Activated naive CD8-positive, alpha-beta T cell treated with anti-CD3 and anti-CD28 coated beads for 36 hours (primary cell): ENCODE measurements at places on chromosomes 16 and 17. TPM values are rescaled to one million over a fixed set of nuclear protein-coding genes. Genes with fewer than 3 reads are reported as not detected.

DNA sequence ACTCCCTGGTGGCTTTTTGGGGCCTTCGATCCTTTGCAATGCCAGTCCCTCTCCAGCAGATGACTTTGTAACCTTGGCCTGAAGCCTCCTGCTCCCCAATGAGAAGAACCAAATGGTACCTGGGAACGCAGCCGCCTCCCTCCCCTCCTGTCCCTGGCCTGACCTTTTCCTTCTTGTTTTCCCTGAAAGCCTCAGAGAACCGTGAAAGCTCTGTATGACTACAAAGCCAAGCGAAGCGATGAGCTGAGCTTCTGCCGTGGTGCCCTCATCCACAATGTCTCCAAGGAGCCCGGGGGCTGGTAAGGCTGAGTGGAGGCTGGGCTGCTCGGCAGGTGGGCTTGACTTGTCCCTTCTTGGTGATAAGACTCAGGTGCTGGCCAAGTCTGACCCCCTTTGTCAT is 88.0 kb downstream of the SDR42E1 start:
- H3K27me3 ChIP-seq: no peaks in the 10 kb centered on the region
- H3K4me1 ChIP-seq: no peaks in the 10 kb centered on the region
- DNase-seq: no peak
- H3K4me3 ChIP-seq: no peak overlapping the region
- no peak overlapping the region for H3K27ac ChIP-seq
- no peaks in the 10 kb centered on the region for H3K36me3 ChIP-seq

DNA sequence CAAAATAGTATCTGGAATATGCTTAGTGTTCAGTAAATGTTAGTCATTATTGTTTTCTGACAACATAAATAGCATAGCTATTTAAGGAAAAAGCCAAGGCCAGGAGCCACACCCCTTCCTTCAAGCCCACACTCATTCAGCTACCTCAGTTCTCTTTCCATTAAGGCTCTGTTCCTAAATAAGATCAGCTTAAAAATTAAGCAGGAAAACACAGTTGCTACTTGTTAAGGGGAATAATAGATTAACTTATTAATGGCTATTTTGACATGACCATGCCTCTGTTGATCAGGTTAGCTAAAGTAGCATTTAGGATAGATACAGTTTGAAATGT is 158.1 kb downstream of the CHD9 start:
- H3K27me3 ChIP-seq: no peaks in the 10 kb centered on the region
- H3K4me1 ChIP-seq: peaks cover 17% of the 10 kb centered on the region
- DNase-seq: no peak
- no peak overlapping the region for H3K27ac ChIP-seq

DNA sequence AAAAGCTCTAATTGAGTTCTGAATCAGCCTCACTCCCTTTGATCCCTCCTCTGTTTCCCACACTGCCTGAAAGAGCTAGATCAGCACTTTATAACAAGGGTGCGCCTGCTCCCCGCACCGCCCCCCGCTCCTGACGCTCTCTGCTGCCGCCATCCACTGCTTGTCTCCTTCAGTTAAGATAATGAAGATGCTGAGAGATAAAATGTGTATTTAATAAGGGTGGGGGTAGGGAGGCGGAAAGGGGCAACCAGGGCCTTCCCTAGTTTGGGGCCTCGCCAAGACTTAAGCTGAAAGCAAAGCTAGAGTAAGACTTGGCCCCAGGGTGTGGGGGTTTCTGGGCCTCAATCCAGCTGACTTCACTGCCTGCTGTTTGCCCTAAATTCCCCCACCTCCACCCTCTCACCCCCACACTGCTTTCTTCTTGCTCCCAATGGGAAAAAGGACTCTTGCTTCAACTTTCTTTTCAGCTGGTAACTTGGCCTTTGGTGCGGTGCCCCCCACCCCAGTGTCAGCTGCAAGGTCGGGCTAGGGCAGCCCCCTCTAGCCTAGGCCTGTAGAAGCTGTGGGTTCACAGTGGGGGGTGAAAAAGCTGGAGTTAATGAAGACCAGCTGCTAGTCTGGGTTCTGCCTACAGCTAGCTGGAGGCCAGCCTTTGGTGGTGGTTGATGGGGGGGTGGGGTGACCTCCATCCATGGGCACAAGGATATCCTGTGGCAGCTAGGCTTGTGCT is 1.8 kb upstream of the RARA start:
- no peak for DNase-seq
- peaks cover 25% of the 10 kb centered on the region for H3K36me3 ChIP-seq
- H3K4me1 ChIP-seq: peaks cover 54% of the 10 kb centered on the region
- H3K27me3 ChIP-seq: no peaks in the 10 kb centered on the region

DNA sequence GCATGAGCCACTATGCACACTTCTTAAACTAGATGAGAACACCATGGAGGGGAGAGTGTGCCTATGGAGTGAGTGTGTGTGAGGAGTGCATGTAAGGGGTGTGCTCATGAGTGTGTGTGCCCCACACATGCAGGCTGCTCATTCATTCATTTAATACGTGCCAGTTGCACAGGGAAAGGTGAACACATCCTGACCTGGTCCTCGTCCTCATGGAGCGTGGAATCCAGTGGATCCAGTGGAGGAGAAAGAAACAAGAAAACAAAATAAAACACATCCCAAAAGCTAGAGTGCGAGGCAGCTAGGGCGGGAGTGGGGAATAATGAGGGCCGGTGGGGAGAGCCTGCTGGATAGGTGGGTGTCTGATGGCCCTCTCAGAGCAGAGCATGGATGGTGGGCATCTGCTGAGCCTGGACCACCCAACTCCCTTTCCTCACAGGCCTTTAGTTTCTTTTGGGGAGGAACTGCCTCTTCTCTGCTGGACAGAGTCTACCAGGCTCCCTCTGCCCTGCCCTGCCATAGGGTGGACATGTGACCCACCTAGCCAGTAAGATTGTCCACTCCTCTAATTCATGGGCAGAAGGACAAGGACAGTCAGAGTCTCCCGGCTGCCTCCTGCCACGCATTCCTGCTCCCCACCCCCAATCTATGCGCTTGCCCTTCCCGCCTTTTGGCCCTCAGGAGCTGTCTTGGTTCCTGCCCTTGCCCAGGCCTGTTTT is 204.3 kb downstream of the RAB11FIP4 start:
- H3K4me1 ChIP-seq: peaks cover 3% of the 10 kb centered on the region
- H3K4me3 ChIP-seq: no peak overlapping the region
- DNase-seq: no peak
- H3K36me3 ChIP-seq: no peaks in the 10 kb centered on the region
- H3K27ac ChIP-seq: no peak overlapping the region

DNA sequence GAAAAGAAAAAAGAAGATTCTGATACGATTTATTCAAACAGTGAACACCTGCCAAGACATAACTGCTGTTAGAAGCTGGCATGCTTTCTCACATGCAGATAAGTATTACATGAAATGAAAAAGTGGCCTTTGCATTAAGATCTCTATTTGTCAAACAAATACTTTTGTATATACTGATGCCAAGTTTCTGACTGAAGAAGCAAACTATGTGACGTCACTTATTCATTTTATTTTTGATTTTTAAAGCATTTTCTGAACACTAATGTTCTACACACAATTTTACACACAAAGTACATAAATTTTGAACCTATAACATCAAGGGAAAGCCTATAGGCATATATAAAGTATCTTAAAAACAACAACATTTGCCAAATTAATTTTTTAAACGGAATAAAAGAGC is 153.8 kb downstream of the CEP112 start:
- H3K4me3 ChIP-seq: no peak overlapping the region
- H3K36me3 ChIP-seq: no peaks in the 10 kb centered on the region
- H3K27me3 ChIP-seq: no peaks in the 10 kb centered on the region
- no peak overlapping the region for H3K27ac ChIP-seq
- DNase-seq: no peak
- H3K4me1 ChIP-seq: no peaks in the 10 kb centered on the region

GRCh38 chr17:77003699-77004098 is 135.5 kb downstream of the MGAT5B start:
- DNase-seq: no peak
- H3K4me3 ChIP-seq: no peak overlapping the region
- H3K4me1 ChIP-seq: peaks cover 6% of the 10 kb centered on the region
- no peak overlapping the region for H3K27ac ChIP-seq

DNA sequence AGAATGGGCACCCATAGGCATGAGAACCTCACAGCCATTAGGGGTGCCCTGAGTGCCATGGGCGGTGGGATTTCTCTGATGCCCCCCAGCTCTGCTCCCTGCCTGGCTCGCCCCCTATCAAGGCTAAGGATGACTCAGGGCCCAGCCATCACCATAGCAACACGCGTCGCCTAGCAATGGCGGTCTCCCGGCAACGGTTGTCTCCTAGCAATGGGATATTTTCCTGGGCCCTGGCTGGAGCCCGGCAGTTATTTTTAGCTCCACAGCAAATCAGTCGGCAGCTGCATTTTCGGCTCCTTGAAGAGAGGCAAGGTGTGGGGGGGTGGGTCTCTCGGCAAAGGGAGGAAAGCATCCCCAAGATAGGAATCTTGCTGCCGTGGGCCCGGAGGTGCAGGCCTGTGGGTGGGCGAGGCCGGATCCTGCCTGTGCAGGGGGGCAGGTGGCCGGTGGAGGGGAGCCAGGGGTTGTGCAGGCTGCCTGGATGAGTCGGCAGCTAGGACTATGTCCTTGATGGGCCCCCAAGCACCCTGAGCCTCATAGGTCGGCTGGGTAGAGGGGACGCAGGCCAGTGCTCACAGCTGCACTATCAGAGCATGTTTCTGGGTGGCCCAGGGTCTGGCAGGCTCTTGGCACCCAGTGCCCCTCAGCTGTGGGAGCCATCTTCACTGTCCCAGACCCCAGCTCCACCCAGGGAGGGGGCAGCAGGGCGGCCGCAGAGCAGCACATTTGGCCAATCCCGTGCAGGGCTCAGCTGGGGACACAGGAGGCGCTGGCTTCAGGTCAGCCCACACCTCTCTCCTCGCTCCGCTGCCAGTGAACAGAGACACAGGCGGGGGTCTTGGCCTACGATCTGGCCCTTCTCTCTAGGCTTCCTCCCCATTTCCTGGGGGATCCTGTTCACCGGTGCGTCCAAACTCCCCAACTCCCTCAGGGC is 4.2 kb upstream of the FBXL16 start:
- H3K27ac ChIP-seq: no peak overlapping the region
- no peak overlapping the region for H3K4me3 ChIP-seq
- H3K36me3 ChIP-seq: no peaks in the 10 kb centered on the region
- DNase-seq: no peak
- peaks cover 62% of the 10 kb centered on the region for H3K27me3 ChIP-seq
- peaks cover 5% of the 10 kb centered on the region for H3K4me1 ChIP-seq

DNA sequence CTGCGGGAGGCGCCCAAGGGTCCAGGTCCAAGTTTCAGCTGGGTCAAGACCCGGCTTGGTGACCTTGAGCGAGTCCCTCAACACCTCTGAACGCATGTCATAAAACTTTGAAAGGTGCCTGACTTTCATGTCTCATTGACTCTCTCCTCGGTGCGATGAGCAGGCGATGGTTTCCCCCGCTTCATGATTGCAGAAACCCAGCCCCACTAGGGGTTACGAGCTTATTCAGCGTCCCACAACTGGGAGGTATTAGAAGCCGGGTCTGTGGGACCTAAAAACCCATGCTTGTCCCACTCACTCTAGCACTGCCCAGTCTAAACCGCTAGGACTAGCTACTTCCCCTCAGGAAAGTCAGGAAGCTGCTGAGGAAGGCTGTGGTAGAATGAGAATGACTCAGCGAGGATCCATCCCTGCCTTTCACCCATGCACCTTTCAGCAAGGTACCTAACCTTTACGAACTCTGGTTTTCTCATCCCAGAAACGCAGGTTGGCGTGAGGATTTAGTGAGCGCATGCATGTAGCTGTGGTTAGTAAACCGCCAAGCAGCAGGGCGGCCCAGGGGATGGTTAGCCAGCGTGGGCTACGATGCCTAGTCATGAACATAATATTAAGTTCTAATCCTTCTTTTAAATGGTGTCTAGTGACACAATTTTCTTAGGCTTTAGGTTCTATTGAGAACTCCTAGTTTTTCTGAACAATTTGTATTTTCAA is 26.2 kb upstream of the RFFL start:
- peaks cover 48% of the 10 kb centered on the region for H3K4me1 ChIP-seq
- peak overlapping the region; percentile 96 for H3K27ac ChIP-seq
- H3K36me3 ChIP-seq: peaks cover 2% of the 10 kb centered on the region
- H3K27me3 ChIP-seq: no peaks in the 10 kb centered on the region
- peak overlapping the region; percentile 83 for H3K4me3 ChIP-seq
- DNase-seq: peak; percentile 36

The MT4 gene
- not detected for total RNA-seq

The DYNLL2 gene
- 33.5 TPM for total RNA-seq
